ENCODE measurements at places on chromosomes 7 and 10.

DNA sequence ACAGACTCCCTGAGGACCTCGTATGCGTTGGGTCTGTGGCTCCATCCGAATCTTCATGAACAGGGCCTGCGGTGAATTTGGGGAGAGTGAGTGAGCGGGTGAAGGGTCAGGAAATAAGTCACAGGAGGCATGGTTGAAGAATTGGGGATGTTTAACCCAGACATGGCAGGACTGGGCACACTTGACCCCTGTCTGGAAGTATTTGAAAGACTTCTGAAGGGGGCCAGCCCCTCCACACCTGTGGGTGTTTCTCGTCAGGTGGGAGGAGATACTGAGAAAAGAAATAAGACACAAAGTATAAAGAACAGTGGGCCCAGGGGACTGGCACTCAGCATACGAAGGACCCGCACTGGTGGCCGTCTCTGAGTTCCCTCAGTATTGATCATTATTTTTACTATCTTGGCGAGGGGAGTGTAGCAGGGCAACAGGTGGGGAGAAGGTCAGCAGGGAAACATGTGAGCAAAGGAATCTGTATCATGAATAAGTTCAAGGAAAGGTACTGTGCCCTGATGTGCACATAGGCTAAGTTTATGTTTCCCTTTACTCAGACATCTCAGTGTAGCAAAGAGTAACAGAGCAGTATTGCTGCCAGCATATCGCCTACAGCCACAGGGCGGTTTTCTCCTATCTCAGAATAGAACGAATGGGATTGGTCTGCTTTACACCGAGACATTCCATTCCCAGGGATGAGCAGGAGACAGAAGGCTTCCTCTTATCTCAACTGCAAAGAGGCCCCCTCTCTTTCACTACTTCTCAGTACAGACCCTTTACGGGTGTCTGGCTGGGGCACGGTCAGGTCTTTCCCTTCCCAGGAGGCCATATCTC is 38.2 kb upstream of the PFKFB3 start:
- DNase-seq = no peak

DNA sequence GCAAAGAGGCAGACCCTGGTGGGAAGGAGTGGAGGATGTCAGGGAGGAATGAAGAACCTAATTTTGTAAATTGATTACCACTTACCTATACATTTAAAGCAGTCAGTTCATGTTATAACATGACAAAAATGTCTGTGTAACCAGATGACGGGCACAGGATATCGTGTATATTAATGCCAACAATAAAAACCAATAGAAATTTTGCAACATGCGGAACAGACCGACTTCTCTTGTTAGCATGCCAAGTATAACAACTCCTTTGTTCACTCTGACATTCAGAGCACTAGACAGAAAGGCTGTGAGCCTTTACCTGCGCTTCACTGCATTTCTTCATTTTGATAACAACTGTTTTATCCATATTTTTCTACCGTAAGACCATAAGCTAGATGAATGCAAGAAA is 29.9 kb downstream of the CDK6 start:
- DNase-seq = no peak

- DNase-seq = no peak
Measured at GRCh38 chr10:57925045-57925444, 342.6 kb downstream of the IPMK start.

GRCh38 chr10:3668966-3669330 is 116.1 kb downstream of the KLF6 start:
- DNase-seq = no peak

DNA sequence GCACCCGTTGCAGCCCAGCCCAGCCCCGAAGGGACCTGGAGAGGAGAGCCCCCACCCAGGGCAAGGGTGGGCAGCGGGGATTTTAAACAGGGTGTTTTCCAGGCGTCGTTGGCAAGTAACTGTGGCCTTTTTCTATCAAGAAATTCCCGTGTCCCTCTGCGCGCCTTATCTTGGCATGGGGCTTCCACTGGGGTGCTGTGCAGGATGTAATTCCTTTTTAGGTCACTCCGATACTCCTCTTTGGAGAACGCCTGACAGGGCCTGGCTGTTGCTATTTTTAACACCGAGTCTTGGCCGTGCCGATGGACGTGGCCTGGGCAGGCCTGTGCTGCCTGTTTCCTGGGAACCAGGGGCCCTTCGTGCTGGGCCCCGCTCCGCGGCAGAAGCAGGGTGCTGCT is 93.8 kb downstream of the INPP5A start:
- DNase-seq = no peak
